ENCODE measurements at places on chromosomes 4 and X.

- DNase-seq, result no peak
Measured at GRCh38 chrX:141467442-141467841, 117.1 kb downstream of the SPANXA1 start.

- peak; percentile 58 for DNase-seq
Measured at GRCh38 chr4:182938205-182938645, 21.0 kb upstream of the DCTD start.

DNA sequence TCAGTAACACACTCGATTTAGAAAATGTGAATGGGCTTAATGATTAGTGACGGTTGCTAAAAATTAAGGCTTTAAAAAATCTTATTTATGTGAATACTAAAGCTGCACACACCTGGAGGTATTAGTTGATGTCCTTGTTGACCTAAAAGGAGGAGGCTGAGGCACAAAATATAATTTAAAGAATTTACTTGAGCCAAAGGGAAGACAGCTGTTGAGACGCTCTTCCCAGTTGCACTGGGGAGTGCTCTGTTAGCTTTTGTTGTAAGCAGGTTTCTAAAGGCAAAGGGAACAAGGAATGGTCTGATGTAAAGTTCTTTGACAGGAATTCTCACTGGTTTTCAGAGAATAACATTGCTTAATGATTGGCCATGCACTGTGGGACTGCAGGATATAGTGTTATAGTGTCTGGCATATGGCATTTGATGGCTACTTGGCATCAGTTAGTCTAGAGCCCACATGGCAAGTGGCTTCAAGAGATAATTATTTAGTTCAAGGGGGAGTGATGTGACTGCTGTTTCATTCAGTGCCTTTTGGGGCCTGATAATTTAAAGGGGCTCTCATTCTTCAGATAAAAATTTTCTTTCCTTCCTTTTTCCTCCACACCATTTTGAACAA is 30.8 kb upstream of the PGM2 start:
- DNase-seq, result no peak

DNA sequence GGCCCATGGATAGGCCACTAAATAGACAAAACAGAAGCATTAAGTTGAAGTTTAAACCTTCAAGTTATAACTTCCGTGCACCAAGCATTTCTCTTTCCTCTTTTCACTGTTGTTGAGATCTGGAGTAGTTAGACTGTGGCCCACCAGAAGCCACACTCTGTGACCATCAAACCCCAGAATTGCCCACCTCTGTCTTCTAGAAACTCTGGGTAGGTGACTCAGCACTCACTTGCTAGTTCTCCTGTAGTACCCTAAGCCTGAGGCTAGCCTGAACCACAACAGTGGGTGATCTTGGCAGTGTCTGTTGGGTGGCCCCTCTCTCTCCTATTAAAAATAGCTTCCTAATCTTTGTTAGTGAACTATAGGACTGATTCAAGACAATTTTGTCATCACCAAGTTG is 24.6 kb upstream of the CD40LG start:
- DNase-seq, result no peak

GRCh38 chrX:105526431-105526830 is 295.9 kb upstream of the NRK start:
- no peak for DNase-seq

- no peak for DNase-seq
Measured at GRCh38 chr4:39061457-39061856, 575 bp upstream of the KLHL5 start.

- no peak for DNase-seq
Measured at GRCh38 chr4:98399915-98400314, 138.7 kb downstream of the RAP1GDS1 start.

DNA sequence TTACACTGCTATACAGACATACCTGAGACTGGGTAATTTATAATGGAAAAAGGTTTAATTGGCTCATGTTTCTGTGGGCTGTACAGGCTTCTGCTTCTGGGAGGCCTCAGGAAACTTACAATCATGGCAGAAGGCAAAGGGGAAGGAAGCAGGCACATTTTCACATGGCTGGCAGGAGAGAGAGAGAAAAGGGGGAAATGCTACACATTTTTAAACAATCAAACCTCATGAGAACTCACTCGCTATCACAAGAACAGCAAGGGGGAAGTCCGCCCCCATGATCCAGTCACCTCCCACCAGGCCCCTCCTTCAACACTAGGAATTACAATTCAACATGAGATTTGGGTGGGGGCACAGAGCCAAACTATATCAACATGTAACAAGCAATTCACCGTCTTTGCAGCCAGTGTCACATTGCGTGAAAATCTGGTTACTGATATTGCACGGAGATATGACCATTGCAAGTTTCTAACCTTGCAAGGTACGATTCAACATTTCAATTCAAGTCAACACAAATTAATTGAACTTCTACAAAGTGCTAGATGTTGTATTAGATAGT is 61.7 kb upstream of the RELL1 start:
- no peak for DNase-seq

DNA sequence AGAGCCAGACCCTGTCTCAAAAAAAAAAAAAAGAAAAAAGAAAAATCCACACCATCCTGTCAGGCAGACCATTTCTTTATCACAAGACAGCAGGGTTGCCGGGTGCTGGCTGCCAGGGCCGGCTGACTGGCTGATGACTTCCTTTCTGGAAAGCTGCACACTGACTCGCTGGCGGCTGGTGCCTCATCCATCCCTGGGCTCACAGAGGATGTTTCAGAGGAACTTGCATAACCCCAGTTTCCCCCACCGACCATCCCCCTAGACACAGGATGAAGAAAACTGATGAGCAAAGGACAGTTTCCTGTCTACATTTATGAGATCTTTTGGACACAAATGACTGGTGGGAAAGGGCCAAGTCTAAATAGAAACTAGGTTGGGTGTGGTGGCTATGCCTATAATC is 14.1 kb downstream of the HPSE start:
- DNase-seq, result peak; percentile 31

DNA sequence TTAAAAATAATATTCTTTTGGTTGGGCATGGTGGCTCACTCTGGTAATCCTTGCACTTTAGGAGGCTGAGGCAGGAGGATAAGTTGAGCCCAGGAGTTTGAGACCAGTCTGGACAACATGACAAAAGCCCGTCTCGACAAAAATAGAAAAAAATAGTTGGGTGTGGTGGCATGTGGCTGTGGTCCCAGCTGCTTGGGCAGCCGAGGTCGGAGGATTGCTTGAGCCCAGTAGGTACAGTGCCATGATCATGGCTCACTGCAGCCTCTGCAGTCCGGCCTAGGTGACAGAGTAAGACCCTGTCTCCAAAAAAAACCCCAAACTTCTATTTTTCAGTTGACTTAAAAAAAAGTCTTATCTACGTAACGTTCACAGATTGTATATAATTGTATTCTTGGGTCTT is 23.9 kb downstream of the UBE2K start:
- DNase-seq, result no peak

DNA sequence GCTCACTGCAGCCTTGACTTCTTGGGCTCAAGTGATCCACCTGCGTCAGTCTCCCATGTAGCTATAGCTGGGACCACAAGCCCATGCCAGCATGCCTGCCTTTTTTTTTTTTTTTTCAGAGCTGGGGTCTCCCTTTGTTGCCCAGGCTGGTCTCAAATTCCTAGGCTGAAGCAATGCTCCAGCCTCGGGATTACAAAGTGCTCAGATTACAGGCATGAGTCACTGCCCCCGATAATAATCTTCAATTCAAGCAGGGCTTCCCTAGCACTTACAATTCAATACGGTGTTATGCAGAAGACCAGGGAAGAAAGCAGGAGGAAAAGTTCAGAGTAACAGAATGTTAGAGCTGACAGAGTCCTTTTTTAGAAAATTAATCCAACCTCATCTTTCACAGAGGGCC is 26.1 kb downstream of the OTOP1 start:
- peak; percentile 55 for DNase-seq

DNA sequence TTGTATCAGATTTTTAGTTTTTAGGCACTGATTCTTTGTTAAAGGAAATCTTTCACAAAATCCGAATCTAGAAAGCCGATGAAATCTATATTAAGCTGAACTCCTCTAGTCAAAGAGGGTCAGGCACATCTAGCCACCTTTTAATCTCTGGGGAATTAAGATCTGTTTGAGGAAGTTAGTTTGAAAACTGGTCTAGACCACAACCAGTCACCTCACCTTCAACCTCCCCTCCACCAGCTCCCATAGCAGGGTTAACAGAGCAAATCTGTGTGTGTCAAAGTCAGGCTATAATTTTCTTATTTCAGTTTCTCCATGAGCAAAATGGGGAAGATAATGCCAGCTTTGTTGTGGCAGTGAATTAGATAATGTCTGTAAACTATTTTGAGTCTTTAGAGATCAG is 110.0 kb upstream of the IGFBP7 start:
- DNase-seq, result no peak

DNA sequence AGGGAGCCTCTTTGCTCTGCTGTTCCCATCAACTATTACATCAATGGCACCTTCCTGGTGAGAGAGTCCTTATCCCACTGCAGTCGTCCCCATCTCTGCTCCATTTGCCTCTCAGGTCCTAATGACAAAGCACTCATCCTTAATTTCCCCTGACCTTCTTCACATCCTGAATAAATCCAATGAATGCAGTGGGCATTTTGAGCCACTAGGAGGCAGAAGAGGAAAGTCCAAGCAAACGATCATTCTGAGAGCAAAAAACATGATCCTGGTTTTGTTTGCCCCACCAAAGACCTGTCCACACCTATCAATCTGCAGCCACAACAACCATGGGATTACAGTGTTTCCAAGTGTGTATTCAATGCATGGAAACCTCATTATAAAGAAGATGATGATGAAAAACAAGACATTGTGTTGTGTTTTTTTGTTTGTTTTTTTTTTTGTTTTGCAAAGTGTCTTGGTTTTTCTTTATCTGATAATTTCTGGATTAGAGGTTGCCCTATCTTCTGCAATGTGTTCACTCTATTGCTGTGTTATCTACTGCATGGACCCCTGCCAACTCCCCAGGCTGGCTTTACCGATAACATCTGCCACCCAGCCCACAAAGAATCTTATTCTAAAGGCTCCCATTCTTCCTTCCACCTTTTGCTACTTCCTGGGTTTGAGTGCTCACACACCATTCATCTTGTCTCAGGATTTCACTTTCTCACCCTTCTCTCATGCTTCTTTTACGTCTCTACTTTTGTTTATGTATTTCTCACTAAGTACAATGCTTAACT is 207.2 kb downstream of the NLGN4X start:
- DNase-seq, result peak; percentile 8

- peak; percentile 36 for DNase-seq
Measured at GRCh38 chrX:108735679-108736508, 469 bp downstream of the IRS4 start.

GRCh38 chr4:118683513-118683912 is 1.7 kb upstream of the METTL14 start:
- DNase-seq, result no peak

GRCh38 chrX:123814343-123814742 is 45.5 kb upstream of the XIAP start:
- DNase-seq, result no peak

- DNase-seq, result no peak
Measured at GRCh38 chr4:71194454-71194853, 144.4 kb upstream of the SLC4A4 start.

GRCh38 chrX:109187473-109188168 is 294.3 kb downstream of the GUCY2F start:
- DNase-seq, result no peak

DNA sequence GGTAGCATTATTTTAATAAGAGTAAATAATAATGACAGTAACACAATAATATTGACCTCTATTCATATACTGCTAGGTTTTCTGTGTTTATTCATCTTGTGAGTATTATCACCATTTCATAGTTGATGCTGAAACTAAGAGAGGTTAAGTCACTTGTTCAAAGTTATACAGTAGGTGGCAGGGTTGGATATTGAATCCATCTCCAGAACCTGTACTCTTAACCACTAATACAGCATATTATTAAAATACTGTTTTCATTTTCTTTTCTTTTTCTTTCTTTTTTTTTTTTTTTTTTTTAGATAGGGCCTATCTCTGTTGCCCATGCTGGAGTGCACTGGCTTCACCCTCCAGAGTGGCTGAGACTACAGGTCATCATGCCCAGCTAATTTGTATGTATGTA is 7.1 kb upstream of the ELF2 start:
- DNase-seq, result peak; percentile 18

- no peak for DNase-seq
Measured at GRCh38 chr4:159434114-159434870, 331.4 kb downstream of the RAPGEF2 start.

- peak; percentile 40 for DNase-seq
Measured at GRCh38 chrX:120769576-120770341, 105.9 kb downstream of the CT47B1 start.

- no peak for DNase-seq
Measured at GRCh38 chr4:45692131-45692735, 431.6 kb downstream of the GABRG1 start.

GRCh38 chr4:131613086-131613823 is 1535.8 kb upstream of the PCDH10 start:
- DNase-seq, result no peak

DNA sequence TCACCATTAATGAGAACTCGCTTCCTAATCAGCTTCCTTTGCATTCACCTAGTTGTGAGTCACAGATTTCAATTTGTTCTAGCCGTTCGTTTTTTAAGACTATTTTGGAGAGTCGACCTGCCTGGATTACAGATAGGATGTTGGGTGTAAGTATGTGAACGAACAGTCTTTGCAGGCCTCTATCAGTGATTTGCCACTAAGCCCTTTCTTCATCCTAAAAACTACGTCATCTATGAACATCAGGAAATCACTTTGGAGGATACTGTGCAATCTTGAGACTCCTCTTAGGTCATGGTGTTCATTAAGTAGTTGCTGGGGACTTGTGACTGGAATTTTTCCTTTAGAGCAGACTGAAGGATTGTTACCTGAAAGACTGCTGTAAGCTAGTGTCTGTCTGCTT is 1.1 kb downstream of the POLA1 start:
- DNase-seq, result no peak

- no peak for DNase-seq
Measured at GRCh38 chrX:109782994-109783700, 50.1 kb upstream of the ACSL4 start.

GRCh38 chr4:573122-573892 is 2.8 kb downstream of the TMEM271 start:
- no peak for DNase-seq

- no peak for DNase-seq
Measured at GRCh38 chr4:8274765-8275547, 5.4 kb downstream of the HTRA3 start.

- no peak for DNase-seq
Measured at GRCh38 chr4:70712604-70713452, 8.9 kb upstream of the RUFY3 start.

DNA sequence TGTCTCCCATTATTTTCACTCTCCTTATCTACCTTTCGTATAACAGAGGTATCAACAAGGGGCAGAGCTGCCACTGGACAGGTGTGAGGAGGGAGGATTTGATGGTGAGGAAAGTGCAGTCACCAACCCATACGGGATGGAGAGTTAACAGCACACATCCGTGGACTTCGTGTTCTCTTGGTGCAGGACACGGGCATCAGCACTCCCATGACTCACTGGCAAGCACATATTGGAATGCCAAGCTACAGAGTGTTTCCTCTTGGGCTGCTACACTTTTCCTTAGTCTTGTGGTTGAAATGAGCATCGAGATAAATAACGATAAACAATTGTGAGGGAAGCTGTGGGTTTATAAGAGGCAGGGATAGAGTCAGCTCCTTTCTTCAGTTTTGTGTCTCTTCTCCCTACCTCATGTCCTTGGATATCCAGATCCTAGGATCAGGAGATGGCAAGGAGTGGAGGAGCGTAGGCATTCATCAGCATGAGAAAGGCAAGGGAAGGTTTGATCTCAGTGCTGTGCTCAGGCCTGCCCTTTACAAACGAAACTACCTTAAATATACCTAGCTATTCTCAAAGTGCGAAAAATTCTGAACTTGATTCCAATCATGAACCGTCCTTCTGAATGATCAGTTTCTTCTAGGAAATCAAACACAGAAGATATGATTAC is 96.3 kb downstream of the ZNF827 start:
- no peak for DNase-seq

GRCh38 chr4:101500742-101501141 is 153.4 kb upstream of the PPP3CA start:
- DNase-seq, result no peak

All from trophoblast cell (in vitro differentiated cells and primary cell).